ENCODE measurements at places on chromosomes 11 and 22.

DNA sequence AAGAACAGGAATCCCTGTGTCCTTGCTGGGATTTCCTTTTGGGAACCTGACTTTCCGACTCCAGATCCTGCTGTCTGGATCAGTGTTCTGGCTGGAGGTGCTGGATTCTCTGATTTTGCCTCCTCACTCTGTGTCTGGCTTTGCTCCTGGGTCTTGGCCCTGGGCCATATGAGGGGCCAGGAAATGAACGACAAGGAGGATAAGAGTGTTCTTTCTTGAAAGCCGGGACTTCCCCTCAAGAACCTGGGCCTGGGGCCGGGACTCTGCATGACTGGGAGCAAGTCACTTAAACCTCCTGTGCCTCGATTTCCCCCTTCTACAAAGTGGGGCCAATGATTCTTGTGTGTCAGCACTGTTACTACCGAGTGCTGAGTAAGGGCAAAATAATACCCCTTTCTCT is 2.9 kb upstream of the MYO7A start:
- DNase-seq = no peak

GRCh38 chr22:27267145-27267544 is 534.4 kb downstream of the MN1 start:
- DNase-seq = no peak

- peak; percentile 60 for DNase-seq
Observed at GRCh38 chr22:31082606-31083376, 1.7 kb downstream of the SMTN start.

DNA sequence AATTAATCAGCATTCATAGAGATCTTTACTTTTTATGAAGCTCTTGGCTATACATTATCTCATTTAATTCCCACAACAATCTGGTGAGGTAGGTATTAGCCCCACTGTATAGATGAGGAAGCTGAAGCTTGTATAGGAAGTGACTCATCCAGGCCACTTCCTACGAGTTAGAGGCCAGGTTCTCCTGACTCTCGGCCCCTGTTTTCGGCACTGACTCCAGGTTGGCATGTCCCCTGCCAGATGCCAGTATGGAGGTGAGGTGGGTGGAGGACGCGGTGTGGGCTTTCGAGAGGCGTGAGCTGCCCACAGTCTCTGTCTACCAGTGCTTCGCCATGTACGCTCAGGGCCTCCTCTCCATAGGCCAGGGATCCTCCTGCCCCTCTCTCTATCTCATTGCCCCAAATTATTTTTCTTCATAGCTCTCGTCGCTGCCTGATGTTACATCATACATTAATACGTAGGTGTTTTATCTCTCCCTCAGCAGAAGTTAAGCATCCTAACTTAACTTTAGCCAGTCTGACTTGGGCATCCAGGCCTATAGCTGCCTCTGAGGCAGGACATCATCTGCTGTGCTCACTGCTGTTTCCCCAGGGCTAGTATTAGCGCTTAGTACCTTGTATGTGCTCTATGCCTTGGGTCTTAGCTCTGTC is 9.0 kb downstream of the DGAT2 start:
- peak; percentile 51 for DNase-seq

- DNase-seq = no peak
Observed at GRCh38 chr11:122646549-122647340, 8.8 kb upstream of the UBASH3B start.

DNA sequence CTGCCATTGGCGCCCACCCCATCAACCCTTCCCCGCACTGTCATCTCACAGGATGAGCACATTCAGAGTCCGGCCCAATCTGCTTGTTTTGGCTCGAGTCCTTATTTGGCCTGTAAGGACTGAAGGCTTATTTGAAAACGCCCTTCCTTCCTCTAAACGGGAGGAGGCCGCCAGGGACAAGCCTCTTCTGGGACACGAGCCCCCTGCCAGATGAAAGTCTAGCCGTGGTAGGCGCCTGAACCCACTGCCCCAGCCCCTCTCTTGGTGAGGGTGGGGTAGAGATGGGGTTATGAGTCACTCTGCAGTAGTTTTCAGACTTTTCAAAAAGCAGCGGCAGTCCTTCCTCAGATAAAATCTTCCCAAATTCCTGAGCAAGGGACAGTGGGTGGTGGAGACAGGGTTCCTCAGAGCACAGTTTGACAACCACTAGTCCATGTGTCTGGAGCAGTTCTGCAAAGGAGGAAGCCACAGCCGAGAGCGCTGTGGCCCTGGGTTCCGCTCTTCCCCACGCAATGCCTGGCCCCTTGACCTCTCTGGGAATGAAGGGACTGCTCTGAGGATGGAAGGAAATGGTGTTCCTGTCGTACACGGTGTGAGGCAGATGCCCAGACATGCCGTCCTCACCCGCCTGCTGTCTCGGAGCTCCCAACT is 57.0 kb downstream of the MYH9 start:
- peak; percentile 41 for DNase-seq

DNA sequence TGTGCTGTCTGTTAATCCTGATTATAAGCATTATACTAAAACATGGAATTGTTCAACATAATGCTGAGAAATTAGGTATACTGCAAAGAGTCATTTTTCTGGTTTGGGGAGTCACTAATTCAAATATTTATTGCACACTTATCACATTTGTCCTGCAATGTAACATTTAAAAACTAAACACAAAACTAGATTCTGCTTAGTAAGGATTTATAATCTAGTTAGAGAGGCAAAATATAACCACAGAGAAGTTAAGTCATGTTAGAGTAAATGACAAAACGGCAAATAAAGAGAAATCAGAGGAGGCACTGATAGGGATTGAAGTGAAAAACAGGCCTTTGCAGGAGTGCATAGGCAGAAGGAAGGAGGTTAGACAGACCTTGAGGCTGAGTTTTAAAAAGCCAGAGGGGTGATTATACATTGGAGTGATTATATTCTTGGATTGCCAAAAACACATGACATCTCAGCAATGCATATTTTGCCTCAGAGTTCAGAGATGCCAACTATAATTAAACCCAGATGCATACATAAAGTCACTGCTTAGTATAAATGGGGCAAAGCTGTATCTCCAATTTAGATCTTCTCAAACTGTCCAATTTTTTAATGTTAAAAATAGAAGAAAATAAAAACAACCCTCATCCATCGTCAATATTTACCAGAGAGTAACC is 49.7 kb downstream of the CCDC34 start:
- DNase-seq = no peak

DNA sequence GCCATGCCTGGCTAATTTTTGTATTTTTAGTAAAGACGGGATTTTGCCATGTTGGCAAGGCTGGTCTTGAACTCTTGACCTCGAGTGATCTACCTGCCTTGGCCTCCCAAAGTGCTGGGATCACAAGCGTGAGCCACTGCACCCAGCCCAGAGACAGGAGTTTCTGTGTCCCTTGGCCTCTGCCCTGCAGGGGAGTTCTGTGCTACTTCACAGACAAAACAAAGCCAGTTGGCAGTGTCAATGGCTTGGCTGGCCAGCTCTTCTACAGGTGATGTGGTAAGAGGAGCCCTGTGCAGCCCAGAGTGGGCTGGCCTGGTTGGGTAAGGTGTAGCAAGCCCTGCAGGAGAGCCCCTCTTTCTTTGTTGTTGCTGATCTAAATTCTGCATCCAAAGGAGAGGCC is 60.5 kb upstream of the SHISAL1 start:
- no peak for DNase-seq

- no peak for DNase-seq
Observed at GRCh38 chr22:20010307-20011122, 6.1 kb downstream of the ARVCF start.

DNA sequence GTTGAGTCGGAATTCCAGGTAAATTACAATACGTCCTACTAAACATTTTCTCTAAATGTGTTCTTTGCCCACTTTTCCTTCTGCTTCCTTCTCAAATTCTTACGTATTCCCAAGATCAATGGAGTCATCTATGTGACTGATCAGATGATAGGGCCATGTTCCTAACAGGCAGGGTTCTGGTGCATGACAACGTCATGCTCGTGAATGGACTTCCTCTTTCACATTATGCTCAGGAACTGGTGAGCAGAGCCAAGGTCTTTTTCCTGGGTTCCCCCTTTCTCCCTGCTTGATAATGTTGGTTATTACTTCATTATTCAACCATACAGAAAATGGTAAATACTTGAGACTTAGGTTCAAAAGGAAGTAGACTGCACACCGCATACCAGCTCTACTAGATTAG is 789.4 kb downstream of the OPCML start:
- DNase-seq = no peak
